Stimulated activated CD8-positive, alpha-beta memory T cell treated with anti-CD3 and anti-CD28 coated beads, Interleukin-4, amount 100 ng/mL, for 4 hours (primary cell): ENCODE measurements at places on chromosomes 6 and 20.

- DNase-seq, result no peak
Observed at GRCh38 chr6:13611715-13612114, 3.4 kb upstream of the NOL7 start.

- no peak for DNase-seq
Observed at GRCh38 chr6:119647309-119647708, 297.7 kb upstream of the MAN1A1 start.

DNA sequence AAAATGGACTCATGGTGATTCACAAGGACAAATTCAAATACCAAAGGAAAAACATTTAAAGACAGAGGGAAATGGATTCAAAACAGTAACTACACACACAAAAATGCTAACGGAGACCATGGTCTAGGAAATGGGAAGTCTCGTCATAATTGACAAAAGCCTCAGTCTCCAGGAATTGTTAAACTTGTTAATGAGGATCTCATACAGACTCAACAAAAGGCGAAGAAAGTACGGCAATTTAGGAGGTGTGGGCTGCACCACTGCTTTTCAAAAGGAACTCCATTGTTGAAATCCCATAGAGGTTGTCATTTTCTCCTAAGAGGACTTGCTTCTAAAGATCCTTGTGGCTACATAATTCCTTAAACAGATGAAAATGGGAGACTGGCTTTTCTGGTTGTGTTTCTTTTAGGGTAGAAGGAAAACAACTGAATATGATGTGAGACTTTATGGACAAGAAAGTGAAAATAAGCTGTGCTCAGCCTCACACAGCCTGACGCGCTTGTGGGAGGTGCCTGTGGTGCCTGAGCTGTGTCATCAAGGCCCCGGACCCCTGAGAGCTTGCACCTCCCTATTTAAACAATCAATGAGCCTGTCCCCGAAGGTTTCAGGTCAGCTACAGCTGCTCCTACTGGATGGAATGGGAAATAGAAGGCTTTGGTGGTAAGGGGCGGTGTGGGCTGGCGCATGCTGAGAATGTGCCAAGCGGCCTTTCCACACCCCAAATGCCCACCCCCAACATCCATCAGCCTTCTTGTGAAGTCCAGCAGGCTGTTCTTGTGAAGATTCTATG lies 2.5 kb upstream of the CLDN20 start:
- DNase-seq, result no peak

DNA sequence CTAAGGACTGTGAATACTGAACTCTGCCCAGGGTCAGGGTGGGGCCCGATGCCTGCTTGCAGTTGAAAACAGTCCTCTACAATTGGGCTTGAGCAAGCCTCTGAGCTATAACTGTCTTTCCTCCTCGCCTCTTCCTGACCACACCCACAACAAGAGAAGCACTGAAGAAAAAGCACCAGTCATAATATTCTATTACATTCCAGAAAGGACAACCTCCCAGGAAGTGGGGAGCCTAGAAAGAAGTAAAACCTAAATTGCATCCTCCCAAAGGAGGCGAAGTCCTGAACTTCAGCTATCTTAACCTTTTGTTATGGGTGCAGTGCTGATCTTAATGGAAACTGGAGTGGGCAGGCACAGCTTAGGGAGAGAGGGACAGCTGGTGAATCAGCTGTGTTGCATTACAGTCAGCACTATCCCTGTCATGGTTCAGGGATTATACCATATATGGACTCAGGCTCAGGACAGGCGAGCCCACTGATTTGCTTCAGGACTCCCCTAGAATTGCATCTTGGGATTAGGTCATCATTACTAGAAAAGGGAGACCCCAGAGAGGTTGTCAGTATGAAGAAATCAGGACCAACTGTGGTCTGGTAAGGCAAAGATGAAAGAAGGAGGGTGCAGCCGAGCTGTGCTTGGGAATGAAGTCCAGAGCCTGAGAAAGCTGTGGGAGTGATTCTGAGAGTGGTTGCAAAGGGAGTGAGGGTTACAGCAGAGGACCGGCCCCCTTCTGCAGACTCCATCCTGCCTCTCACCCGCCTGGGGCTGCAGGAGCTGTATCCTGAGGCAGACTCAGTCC lies 18.3 kb upstream of the TRAM2 start:
- DNase-seq, result no peak

DNA sequence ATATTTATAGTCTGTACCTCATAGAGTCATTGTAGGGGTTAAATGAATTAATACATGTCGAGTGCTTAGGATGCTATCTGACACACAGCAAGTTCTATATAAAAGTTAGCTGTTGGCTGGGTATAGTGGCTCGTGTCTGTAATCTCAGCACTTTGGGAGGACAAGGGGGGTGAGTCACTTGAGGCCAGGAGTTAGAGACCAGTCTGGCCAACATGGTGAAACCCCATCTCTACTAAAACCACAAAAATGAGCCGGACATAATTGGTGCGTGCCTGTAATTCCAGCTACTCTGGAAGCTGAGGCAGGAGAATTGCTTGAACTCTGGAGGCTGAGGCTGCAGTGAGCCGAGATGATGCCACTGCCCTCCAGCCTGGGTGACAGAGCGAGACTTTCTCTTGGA lies 222.9 kb downstream of the UBE3D start:
- DNase-seq, result no peak

GRCh38 chr6:135902756-135903331 lies 51.3 kb downstream of the PDE7B start:
- DNase-seq, result no peak

DNA sequence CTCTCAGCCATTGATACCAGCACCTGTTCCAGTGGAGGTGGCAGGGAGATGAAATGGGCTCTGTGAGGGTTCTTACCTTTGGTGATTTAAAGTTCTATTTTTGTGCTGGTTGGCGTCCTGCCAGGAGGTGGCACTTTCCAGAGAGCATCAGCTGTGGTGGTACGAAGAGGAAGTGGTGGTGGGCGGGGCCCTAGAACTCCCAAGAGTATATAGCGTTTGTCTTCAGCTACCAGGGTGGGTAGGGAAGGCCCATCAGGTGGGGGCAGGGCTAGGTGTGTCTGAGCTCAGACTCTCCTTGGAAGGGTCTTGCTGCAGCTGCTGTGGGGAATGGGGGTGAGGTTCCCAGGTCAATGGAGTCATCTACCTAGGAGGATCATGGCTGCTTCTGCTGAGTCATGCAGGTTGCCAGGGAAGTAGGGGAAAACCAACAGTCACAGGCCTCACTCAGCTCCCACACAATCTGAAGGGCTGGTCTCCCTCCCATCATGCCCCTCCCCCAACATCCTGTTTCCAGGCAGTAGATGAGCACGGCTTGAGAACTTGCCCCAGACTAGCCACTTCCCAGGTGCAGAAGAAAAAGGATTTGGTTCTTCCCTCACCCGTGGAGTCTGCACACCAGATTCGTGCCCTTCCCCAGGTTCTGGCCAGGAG lies 46.6 kb downstream of the MOXD1 start:
- peak; percentile 18 for DNase-seq

DNA sequence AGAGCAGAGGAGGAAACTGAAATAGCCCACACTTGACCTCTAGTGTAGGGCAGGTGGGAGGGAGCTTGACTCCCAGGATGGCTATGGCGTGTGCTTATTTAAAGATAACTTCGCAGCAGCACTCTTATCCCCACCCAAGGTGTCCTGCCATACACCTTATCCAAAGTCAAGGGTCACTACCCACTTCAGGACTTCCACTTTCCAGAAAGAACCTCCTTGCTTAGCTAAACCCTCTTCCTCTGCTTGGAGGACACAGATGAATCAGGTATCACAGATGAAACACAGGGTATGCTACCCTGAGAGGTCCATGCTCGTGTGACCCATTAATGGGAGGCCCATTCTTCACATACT lies 2.3 kb downstream of the RIN2 start:
- no peak for DNase-seq

- DNase-seq, result no peak
Observed at GRCh38 chr6:169589293-169589692, 112.5 kb downstream of the WDR27 start.

- DNase-seq, result no peak
Observed at GRCh38 chr6:122361314-122361979, 38.0 kb upstream of the HSF2 start.

- no peak for DNase-seq
Observed at GRCh38 chr20:37986044-37986858, 47.0 kb downstream of the TTI1 start.

DNA sequence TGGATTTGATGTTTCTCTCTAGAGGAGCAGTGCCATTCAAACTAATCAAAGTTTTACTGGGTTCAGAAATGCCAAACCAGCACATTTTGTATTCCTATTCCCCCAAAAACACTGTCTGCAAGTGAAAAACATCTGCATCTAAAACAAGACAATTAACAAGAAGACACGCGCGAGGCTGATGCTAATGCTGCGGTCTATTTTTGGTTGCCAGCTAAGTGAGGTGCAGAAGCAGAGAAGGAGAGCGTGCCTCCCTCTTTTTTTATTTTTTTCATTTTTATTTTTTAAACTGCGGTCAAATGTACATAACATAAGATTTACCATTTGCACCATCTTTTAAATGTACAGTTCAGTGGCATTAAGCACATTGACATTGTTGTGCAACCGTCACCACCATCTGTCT lies 641.1 kb downstream of the DHX35 start:
- no peak for DNase-seq

DNA sequence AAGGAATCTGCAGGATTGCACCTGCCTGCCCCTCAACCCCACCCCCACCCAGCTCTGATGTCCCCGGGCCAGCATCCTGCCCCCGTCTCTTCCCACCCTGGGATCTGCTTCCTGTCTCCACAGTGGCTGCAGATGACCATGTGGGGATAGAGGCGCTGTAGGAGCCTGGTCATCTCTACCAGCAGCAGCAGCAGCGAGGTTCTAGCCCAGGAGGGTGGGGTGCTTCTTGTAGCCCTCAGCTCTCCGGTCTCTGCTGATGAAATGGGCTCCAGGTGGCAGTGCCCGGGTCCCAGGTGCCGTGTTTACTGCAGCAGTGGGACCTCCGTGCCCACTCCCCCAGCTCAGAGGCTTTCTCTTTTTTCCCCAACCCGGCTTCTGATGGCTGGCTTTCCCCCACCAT lies 25.2 kb downstream of the CAPN11 start:
- no peak for DNase-seq

- DNase-seq, result no peak
Observed at GRCh38 chr6:106890447-106890846, 84.1 kb downstream of the CD24 start.

GRCh38 chr6:97187951-97188350 lies 95.1 kb downstream of the MMS22L start:
- no peak for DNase-seq

- no peak for DNase-seq
Observed at GRCh38 chr20:33664085-33664761, 2.1 kb downstream of the C20orf144 start.

DNA sequence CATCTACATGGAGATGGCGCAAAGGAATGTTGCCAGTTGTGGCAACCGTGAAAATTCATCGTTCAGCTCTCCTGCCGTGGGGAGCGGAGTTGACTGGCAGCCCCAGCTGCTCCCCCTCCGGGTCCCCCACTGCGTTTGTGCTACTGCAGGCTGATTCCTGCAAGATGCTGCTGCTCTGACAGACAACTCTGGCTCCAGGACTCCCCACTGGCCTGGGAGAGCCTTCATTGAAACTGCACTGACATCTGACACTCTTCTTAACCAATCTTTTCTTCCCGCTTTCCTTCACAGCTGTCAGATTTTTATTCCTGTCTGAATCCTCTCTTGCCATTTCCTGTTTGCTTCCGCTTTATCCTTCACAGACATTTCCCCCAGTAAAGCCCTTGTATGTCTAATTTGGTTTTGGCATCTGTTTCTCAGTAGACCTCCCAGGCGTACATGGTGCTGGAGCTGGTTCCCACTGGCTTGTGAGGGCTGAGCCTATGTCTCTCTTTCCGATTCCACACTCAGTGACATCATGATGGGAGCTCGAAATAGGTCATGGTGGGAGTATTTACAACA lies 9.5 kb upstream of the ATRN start:
- no peak for DNase-seq

DNA sequence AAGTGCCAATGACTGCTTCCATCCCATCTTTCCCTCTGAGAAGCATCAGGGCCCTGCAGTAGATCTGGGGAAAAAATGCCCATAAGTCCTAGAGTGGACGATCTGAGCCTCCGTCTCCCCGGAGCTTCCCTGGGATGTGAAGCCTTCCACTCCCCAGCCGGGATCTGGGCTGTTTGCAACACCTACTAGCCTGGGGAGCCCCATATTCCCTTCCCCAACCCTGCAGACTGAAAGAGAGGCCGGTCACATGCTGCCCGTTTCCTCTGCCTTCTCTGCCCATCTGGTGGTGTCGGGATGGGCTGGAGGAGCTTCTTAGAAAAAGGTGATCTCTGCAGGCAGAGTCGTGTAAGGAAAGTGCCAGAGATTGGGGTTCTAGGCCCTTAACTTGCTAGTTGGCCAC lies 1.1 kb downstream of the SNPH start:
- DNase-seq, result no peak

GRCh38 chr20:10423735-10424134 lies 10.3 kb downstream of the MKKS start:
- DNase-seq, result no peak

DNA sequence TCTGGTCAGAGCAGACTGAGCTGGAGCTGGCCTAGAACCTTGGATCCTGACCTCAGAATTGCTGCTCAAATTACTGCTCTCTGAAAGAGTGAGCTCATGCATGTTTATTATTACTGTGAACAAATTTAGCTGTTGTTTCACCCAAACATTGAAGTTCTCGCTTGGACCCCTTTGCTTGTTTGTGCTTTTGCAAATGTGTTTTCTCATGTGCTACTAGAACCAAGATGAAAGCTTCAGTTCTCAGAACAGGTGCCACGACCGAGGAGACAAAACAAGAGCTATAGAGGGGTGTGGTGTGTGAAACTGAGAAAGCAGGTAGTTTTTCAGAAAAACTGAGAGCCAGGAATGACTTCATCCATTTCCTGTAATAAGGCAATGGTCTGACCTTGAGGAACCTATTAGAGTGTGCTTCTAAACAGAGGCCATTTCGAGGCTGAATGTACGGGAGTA lies 50.0 kb upstream of the ESR1 start:
- no peak for DNase-seq

DNA sequence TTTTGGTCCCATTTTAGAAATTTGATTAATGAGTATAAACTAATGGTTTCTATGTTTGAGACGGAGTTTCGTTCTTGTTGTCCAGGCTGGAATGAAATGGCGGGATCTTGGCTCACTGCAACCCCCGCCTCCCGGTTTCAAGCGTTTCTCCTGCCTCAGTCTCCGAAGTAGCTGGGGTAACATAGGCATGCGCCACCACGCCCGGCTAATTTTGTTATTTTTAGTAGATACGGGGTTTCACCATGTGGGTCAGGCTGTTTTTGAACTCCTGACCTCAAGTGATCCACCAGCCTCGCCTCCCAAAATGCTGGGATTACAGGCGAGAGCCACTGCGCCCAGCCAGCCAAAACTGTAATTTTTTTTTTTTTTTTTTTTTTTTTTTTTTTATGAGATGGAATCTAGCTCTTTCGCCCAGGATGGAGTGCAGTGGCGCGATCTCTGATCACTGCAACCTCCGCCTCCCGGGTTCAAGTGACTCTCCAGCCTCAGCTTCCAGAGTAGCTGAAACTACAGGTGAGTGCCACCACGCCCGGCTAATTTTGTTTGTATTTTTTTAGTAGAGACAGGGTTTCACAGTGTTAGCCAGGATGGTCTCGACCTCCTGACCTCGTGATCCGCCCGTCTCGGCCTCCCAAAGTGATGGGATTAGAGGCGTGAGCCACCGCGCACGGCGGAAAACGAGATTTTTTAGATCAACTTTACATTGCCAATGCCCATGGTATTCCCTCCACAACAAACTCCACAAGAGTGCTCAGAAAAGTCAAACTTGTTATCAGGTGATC lies 127.8 kb downstream of the HFE start:
- DNase-seq, result no peak

- no peak for DNase-seq
Observed at GRCh38 chr6:107743311-107743710, 80.8 kb downstream of the SCML4 start.
